ENCODE measurements at places on chromosomes 7 and 10. TPM values are rescaled to one million over a fixed set of nuclear protein-coding genes. Genes with fewer than 3 reads are reported as not detected.

- H3K36me3 ChIP-seq = no peaks in the 10 kb centered on the region
- H3K27ac ChIP-seq = no peak overlapping the region
- no peaks in the 10 kb centered on the region for H3K4me1 ChIP-seq
- no peaks in the 10 kb centered on the region for H3K27me3 ChIP-seq
- no peak for DNase-seq
These were observed 64.5 kb upstream of the C10orf90 start for GRCh38 chr10:126734967-126735366.

GRCh38 chr10:48249763-48250351 is 24.6 kb downstream of the FRMPD2 start:
- no peak overlapping the region for H3K4me3 ChIP-seq
- H3K4me1 ChIP-seq = peaks cover 7% of the 10 kb centered on the region
- no peaks in the 10 kb centered on the region for H3K27me3 ChIP-seq
- H3K27ac ChIP-seq = no peak overlapping the region
- no peaks in the 10 kb centered on the region for H3K36me3 ChIP-seq

DNA sequence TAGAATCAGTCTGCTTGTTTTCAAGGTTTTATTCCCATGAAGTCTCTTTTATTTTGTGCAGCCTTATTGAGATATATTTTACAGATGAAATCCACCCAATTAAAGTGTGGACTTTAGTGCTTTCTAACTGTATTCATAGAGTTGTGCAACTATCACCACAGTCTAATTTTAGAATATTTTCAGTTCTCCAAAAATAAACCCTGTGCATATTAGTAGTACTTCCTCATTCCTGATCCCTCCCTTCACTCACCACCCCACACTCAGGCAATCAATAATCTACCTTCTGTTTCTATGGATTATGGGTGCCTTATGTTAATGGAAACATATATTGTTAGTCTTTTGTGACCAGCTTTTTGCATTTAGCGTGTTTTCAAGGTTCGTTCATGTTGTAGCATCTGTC is 185.7 kb upstream of the TMEM72 start:
- H3K4me3 ChIP-seq = no peak overlapping the region
- no peak for DNase-seq
- H3K27ac ChIP-seq = no peak overlapping the region
- H3K4me1 ChIP-seq = peaks cover 10% of the 10 kb centered on the region
- no peaks in the 10 kb centered on the region for H3K36me3 ChIP-seq

DNA sequence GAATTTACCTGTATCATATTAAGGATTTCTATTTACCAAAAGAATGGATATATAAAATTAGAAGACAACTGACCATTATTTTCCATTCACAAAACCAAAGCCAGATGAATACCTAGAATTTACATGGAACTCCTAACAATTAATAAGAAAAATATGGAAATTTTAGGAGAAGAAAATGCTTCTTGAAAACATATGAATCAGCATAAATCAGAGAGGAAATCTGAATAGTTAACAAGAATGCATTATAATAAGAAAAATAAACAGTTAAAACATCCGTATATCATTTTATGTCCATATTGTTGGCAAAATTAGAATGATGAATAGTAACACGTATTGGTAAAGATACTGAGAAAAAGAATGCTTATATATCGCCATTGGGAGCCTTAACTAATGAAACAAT is 505.5 kb downstream of the NEBL start:
- no peak overlapping the region for H3K27ac ChIP-seq
- no peaks in the 10 kb centered on the region for H3K4me1 ChIP-seq
- no peaks in the 10 kb centered on the region for H3K36me3 ChIP-seq

- H3K4me1 ChIP-seq = no peaks in the 10 kb centered on the region
- H3K4me3 ChIP-seq = no peak overlapping the region
- DNase-seq = no peak
These were observed 6.9 kb upstream of the SFRP5 start for GRCh38 chr10:97778452-97779302.

DNA sequence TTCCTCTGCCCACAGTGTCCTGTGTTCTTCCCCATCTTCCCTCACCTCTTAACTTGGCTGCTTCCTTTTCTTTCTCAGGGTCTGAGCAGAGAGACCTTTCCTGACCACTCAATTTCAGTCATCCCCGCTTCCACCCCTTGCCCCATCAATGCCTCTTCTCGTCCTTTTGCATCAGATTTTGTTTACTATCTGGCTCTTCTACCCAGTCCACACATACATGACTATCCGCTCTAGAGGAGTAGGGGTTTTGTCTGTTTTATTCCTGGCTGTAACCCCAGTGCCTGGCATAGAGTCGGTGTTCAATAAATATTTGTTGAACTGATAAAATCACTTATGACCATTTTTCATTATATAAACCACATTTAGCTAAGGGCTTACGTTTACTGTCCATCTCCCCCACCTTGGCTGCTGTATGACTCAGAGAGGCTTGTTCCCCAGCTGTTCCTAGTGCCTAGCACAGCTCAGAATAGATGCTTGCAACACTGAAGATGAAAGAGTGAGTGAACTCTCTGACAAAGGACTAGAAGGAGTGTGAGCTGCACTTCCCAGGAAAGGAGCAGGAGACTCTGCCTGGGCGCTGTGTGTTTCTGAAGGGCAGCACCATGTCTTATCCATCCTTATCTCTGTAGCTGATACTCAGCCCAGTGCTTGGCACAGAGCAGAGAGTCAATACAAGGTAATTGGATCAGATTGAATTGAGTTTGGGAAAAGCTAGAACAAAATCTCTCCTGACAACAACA is 21.9 kb downstream of the ARID5B start:
- no peak overlapping the region for H3K27ac ChIP-seq
- no peaks in the 10 kb centered on the region for H3K27me3 ChIP-seq
- no peak overlapping the region for H3K4me3 ChIP-seq
- DNase-seq = no peak

- H3K27me3 ChIP-seq = no peaks in the 10 kb centered on the region
- no peak for DNase-seq
- no peak overlapping the region for H3K4me3 ChIP-seq
- H3K4me1 ChIP-seq = peaks cover 13% of the 10 kb centered on the region
- no peaks in the 10 kb centered on the region for H3K36me3 ChIP-seq
These were observed 48.1 kb upstream of the WNT16 start for GRCh38 chr7:121280656-121281055.

GRCh38 chr7:139630643-139631519 is 107.4 kb downstream of the CLEC2L start:
- no peak overlapping the region for H3K4me3 ChIP-seq
- H3K27me3 ChIP-seq = no peaks in the 10 kb centered on the region
- no peak overlapping the region for H3K27ac ChIP-seq
- H3K4me1 ChIP-seq = no peaks in the 10 kb centered on the region

- no peaks in the 10 kb centered on the region for H3K27me3 ChIP-seq
- no peak overlapping the region for H3K27ac ChIP-seq
- H3K4me3 ChIP-seq = no peak overlapping the region
- no peaks in the 10 kb centered on the region for H3K36me3 ChIP-seq
- H3K4me1 ChIP-seq = no peaks in the 10 kb centered on the region
These were observed 77.9 kb downstream of the THSD7A start for GRCh38 chr7:11754123-11754522.

GRCh38 chr7:72709909-72710308 is 118.1 kb downstream of the TYW1B start:
- H3K27ac ChIP-seq = no peak overlapping the region
- no peaks in the 10 kb centered on the region for H3K4me1 ChIP-seq
- DNase-seq = no peak
- H3K36me3 ChIP-seq = no peaks in the 10 kb centered on the region
- H3K27me3 ChIP-seq = no peaks in the 10 kb centered on the region

DNA sequence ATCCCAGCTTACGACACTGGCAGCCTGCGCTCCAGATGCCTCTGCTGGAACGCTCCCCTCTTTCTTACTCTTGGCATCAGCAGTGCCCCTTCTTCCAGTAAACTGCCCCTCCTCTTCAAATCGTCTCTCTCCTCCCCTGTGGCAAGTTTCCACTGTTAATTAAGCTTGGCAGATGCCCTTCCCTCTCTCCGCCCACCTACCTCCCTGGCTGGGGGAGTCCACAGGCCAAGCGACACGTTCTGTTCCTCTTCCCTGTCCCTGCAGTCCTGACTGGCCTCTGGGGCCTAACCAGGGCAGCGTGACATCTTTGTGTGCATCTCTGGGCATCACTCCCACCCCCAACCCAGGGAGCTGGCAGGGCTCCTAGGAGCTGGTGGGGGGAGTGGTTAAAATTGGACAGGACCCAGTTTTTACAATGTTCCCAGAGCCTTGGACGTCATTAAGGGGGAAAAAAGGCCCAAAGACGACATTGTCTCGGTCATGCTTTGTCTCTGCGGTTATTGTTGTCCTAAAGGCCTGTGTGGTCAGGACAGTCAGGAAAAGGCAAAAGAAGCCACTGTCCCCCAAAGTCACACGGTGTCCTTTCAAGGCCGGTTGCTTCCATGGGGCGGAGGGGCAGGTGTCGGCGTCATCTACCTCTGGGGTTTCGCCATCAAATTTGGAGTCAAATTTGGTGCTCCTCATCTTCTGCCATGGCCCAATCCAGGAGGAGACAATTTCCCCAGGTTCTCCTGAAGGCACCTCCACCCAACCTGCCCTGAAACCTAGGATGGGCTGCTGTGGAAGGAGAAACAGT is 54.2 kb downstream of the DLG5 start:
- H3K4me3 ChIP-seq = no peak overlapping the region

GRCh38 chr7:50310956-50311355 is 6.4 kb downstream of the IKZF1 start:
- peak overlapping the region; percentile 67 for H3K27ac ChIP-seq
- no peak for DNase-seq
- H3K4me1 ChIP-seq = peaks cover 35% of the 10 kb centered on the region
- no peaks in the 10 kb centered on the region for H3K36me3 ChIP-seq
- no peaks in the 10 kb centered on the region for H3K27me3 ChIP-seq

DNA sequence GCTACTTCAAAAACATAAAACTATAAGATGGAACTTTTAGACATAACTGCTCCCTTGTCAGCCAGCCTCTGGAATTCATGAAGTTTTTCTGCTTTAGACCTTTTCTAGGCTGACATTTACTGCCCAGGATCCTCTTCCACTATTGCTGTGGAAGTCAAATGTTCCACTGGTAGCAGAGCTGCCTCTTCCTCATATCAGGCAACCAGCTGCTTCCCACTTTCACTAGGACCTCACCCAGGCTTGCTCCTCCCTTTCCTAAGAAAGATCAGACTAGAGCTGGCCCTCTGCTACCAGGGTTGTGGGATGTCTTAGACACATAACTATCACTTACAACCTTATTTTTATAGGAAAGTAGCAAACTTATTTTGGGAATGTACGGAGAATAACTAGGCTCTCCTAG is 121.5 kb downstream of the CTTNBP2 start:
- H3K4me3 ChIP-seq = no peak overlapping the region
- no peaks in the 10 kb centered on the region for H3K4me1 ChIP-seq
- no peak for DNase-seq
- no peak overlapping the region for H3K27ac ChIP-seq

- H3K36me3 ChIP-seq = no peaks in the 10 kb centered on the region
- no peak for DNase-seq
- H3K27me3 ChIP-seq = no peaks in the 10 kb centered on the region
- no peaks in the 10 kb centered on the region for H3K4me1 ChIP-seq
- H3K4me3 ChIP-seq = no peak overlapping the region
These were observed 132.5 kb downstream of the REEP3 start for GRCh38 chr10:63653747-63654146.

DNA sequence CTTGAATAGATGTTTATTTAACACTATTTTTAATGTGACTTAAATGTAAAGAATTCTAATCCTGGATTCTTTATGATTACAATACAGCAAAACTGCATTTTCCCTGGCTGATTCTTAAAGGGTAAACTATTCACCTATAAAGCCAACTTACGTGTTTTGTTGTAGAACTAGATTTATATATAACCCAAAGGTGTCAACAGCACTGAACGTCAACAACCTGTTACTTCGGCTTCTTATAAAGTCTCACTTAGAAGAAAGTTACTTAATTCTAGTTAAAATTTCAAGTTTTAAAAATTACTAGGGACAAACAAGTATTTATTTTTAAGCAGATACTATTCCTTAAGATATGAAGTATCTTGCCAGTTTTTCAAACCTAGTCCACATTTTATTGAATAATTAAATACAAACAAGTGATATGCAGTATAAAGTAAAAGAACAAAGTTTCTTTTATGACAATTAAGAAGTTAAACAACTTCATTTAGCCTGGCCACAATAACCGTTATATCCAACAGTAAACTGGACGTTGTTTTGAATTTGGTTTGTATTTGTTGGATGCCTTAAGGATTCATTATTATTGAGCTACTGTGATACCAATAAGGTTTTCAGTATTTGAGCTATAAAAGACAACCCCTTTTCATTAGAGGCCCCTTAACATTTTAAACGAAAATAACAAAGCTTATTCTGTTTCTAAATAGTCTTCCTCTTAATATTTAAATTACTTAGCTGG is 83.1 kb downstream of the SNX10 start:
- DNase-seq = no peak
- no peak overlapping the region for H3K4me3 ChIP-seq
- no peak overlapping the region for H3K27ac ChIP-seq
- H3K36me3 ChIP-seq = no peaks in the 10 kb centered on the region
- no peaks in the 10 kb centered on the region for H3K27me3 ChIP-seq

DNA sequence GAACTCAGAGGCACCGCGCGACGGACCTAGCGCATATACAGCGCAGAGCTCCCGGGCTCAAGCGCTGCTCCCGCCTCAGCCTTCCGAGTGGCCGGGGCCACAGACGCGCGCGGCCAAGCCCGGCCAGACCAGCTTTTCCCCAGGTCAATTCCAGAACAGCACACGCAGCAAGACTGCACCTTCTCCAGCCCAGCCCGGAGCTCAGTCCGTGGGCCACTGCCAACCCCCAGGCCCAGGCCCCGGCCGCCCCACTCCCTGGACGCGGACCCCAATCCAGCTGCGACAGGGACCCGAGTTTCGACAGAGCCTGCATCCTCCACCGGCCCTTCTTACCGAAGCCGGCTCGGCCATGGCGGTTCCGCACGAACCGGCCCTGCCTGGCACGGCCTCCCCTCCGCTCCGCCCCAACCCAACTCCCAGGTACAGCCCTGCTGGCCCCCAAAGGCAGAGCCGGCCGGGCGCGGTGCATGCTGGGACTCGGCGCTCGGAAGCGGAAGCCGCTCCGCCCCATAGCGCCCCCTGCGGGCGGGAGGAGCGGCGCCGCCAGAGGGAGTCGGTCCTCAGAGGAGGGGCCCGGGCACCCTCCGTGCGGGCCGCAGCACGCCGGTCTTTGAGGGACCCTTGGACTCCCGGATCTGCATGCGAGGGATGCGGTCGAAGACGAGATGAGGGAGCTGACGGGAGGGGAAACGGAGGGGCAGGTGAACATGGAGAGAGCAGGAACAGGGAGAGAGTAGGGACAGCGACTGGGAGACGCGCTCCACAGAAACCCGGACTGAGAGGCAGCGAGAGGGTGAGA is at the start of gene ZNF425:
Gene ZNF425 (minus strand): TSS at position 462 of the 799 bp plus-strand sequence. CDS start 111 bp downstream, at position 351.
- H3K4me1 ChIP-seq = no peaks in the 10 kb centered on the region
- peak within 1 kb of the TSS; percentile 90 for H3K27ac ChIP-seq
- peak; percentile 66 for DNase-seq
- H3K36me3 ChIP-seq = no peaks in the 10 kb centered on the region
- no peaks in the 10 kb centered on the region for H3K27me3 ChIP-seq
- H3K4me3 ChIP-seq = peak within 1 kb of the TSS; percentile 96

Gene PIK3AP1
- 142 TPM for total RNA-seq

Gene DEPP1
- 8.6 TPM for total RNA-seq

Gene NCF1
- 146 TPM for total RNA-seq

Gene PLEKHA8
- total RNA-seq = 7.1 TPM

Gene ZWINT
- total RNA-seq = 98.7 TPM

Gene C1GALT1
- total RNA-seq = 11.2 TPM

Gene CYP3A7
- total RNA-seq = not detected

Gene CFAP58
- total RNA-seq = 0.26 TPM

Gene PLAU
- 15.2 TPM for total RNA-seq
